Dermis lymphatic vessel endothelial cell (primary cell): ENCODE measurements at places on chromosomes 4 and X. TPM values are rescaled to one million over a fixed set of nuclear protein-coding genes. Genes with fewer than 3 reads are reported as not detected.

FGFBP2 gene
- total RNA-seq, result not detected in 2 replicates

CDS1 gene
- total RNA-seq, result under 0.01 TPM in 2 replicates

RNF128 gene
- total RNA-seq, result 0.09 and 0.43 TPM in 2 replicates

GAGE2A gene
- not detected in 2 replicates for total RNA-seq

PABPC4L gene
- total RNA-seq, result 0.65 and 0.77 TPM in 2 replicates

KLHL34 gene
- total RNA-seq, result not detected in 2 replicates

SYTL5 gene
- total RNA-seq, result under 0.01 TPM in 1 of 2 replicates, not detected in the other

MAGEB17 gene
- total RNA-seq, result not detected in 2 replicates

XAGE1A gene
- total RNA-seq, result not detected in 2 replicates

LGI2 gene
- total RNA-seq, result under 0.01 TPM in 2 replicates

RAB41 gene
- not detected in 2 replicates for total RNA-seq

MAP7D2 gene
- total RNA-seq, result under 0.01 and 0.09 TPM in 2 replicates

MAGEE2 gene
- total RNA-seq, result not detected in 2 replicates
